ENCODE measurements at places on chromosomes 6 and 20.

DNA sequence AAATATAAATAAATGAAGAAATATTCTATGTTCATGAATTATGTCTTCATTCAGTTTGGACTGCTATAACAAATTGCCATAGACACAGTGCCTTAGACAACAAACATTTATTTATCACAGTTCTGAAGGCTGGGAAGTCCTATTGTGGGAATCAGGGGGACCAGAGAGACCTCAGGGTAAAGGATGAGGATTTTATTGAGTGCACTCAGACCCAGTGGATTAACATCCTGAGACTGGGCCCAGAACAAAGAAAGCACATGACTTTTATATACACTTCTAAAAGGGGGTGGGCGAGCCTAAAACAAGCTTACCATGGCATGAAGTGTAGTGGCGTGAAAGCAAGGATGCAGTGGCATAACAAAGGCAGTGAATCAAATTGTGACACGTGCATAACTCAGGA lies 26.9 kb upstream of the CBLN4 start:
- peak; percentile 0 for DNase-seq

GRCh38 chr6:168368936-168369335 lies 49.4 kb upstream of the DACT2 start:
- no peak for DNase-seq

GRCh38 chr6:106125925-106126435 lies 39.8 kb downstream of the PRDM1 start:
- no peak for DNase-seq

- DNase-seq = peak; percentile 59
Measured at GRCh38 chr6:130453230-130453629, 87.4 kb downstream of the TMEM200A start.

DNA sequence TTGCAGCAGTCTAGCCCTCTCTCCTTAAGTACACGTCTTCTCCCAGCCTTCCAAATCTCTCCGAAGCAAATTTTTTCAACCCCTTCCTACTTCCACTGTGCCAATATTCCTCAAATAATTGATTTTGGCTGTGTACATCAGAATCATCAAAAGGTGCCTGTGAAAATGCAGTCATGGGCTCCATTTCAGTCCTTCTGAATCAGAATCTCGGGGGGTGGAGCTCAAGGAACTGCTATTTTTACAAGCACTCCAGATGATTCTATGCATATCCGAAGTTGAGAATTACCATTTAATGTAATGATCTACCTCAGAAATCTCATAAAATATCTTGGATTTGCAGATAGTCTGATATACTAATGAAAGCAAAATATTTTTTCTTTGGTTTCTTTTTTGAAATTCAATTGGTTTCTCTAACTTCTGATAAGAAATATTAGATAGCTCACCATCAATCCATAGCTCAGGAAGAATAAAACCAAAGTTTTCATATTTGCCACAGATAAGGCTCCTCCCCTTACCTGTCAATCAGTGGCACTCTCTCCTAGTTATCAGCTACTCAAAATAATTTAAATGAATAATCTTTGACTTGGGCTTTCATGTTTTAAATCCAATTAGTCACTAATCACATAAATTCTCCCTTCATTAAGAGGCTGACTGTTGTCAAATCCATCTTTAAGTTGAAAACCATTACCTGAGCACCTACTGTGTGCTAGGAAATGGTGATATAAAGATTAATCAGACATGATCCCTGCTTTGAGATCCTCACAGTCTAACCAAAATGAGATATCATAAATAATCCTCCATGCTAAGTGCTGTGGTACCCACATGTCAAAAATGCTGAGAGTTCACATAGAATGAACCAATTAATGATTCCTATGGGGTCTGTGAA lies 36.4 kb upstream of the STXBP5 start:
- DNase-seq = no peak

- no peak for DNase-seq
Measured at GRCh38 chr6:111266276-111266675, 179.0 kb downstream of the SLC16A10 start.

- no peak for DNase-seq
Measured at GRCh38 chr6:76418560-76419223, 346.2 kb upstream of the IMPG1 start.

- DNase-seq = no peak
Measured at GRCh38 chr6:116929825-116930224, 52.8 kb downstream of the RFX6 start.

GRCh38 chr20:49813305-49813974 lies 812 bp downstream of the SLC9A8 start:
- no peak for DNase-seq

DNA sequence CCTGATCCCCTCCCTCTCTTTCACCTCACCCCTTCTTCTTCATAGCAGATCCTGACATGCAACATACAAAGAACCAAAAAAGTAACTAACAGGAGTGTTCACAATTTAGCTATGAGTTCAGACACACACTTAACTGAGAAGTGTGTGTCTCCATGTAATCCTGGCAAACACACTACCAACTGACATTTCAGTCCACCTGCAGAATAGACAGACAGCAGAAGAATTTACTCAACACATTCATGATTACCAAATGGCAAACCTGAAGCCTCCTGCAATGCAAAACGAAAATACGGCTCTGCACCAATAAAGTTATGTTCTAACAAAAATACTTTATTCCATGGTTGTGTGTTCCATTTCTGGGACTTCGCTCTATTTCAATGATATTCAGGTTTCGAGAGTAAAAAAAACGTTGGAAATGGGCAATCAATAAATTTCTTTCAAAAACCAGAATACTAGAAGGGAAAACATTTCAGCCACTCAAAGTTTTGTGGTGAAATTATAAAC lies 2.6 kb downstream of the BACH2 start:
- no peak for DNase-seq

DNA sequence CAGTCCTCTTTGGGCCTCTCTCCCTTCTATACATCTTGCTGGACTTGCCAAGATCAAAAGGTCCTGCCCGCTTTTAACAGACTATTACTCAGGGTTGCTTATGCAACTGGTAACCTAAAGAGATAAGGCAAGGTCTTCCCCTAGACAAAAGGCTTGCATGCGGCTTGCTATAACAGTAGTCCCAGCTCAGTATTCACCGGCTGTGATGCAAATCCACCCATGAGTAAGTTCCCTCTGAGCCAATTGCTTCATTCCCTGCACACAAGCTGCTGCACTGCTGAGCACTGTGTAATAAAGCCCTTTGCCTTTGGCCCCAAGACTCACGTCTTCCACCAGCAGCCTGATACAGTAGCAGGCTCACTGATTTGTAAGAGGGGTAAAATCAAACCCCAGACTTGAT lies 363.8 kb downstream of the PRKN start:
- no peak for DNase-seq

DNA sequence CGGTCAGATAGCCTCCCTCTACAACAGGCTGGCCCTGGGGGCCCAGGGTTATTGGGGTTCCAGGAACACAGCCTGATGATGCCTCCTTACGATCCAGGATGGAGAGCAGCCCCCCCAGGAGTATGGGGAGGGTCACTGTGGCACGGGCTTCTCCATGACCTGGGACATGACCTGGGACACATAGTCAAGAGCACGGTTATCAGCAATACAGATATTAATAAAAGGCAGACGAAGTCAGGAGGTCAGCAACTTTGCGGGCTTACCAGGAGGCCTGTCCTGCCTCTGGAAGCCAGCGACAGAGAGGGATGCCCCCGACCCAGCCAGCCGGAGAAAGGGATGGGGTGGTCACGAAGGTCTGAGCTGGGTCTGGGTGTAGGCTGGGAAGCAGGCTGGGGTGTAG lies 795 bp downstream of the MMP24OS start:
- DNase-seq = no peak

- DNase-seq = no peak
Measured at GRCh38 chr6:164401871-164402270, 907.5 kb downstream of the C6orf118 start.

DNA sequence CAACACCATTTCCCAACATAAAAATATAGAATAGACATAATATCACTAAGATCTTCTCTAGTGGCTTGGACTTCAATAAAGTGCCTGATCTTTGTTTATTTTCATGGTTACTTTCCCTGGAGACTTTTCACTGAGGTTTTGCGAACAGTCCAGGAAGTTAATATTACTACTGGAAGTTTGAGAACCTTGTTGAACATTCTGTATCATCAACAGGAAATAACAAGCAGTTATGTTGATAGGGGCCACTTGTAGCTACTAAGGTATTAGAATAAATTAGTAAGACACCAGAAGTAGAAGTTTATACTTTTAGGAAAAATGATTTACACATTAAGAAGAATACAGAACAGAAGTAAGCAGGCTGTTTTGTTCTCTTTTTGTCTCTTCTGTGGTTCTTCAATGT lies 180.2 kb downstream of the TFAP2B start:
- DNase-seq = no peak

DNA sequence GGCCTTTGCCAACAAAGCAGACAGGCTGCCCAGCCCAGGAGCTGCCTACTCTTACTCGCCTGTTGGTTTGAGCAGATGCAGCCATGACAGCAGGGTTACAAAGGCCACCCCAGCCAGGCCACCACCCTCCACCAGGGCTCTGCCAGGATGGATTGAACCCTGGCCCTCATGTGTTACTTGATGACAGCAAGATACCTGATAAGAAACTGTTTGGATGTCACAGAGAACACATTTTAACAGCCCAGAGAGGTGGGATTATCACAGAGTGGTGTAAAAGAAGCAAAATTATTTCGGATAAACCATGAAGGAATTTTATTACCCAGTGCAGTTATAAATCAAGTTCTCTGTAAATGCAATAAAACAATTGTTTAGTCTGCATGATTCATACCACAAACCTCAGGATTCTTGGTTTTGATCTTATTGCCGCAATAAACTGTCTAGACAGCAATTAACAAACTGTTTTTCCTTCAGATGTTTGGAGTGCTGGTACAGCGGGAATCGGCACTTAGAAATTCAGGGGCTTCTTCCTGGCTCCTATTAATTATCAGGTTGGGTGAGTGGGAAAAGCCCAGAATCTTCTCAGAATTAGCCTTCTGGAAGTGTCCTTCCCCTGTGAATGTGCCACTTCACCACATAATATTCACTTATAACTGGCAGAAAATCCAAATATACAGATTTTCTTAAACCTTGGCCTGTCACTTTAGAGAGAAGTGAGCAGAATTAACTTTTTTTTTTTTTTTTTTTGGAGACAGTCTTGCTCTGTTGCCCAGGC lies 58.0 kb upstream of the SALL4 start:
- no peak for DNase-seq

GRCh38 chr6:52594221-52594620 lies 17.4 kb upstream of the TRAM2 start:
- DNase-seq = no peak

DNA sequence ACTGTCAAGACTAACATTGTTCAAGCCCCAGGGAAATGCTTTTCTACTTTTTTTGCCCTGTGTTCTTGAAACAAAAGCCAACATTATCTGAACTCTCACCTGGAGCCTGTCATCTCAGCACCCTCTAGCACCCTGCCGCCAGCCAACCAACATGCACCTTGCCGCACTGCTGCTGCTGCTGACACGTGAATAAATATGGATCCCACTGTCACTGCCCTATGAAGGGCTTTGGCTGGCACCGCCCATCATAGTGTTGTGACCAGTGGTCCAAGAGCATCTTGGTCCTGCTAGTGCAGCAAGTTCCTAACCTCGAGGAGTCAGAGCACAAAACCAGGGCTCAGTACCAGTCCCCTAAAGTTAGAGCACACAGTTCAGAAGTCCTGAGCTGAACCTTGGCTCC lies 41.6 kb downstream of the CENPW start:
- no peak for DNase-seq

DNA sequence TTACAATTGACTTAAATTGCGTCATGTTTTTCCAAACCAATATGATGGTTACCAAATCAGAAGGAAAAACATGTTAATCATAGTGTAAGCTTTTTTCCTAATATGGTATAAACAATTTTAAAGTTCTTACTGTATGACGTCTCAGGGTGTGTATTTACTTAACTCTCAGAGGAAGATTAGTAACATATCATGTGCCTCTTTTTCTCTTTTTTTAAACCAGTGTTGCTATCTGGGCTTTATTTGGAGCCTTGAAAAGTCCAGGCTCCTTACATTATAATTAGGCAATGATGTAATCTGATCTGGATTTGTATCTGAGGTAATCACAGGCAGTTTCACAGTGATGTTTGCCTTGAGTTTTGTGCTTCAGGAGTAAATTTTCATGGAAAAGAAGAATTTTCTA lies 20.4 kb upstream of the RAB23 start:
- no peak for DNase-seq

- DNase-seq = no peak
Measured at GRCh38 chr6:142929751-142930358, 15.1 kb downstream of the HIVEP2 start.

DNA sequence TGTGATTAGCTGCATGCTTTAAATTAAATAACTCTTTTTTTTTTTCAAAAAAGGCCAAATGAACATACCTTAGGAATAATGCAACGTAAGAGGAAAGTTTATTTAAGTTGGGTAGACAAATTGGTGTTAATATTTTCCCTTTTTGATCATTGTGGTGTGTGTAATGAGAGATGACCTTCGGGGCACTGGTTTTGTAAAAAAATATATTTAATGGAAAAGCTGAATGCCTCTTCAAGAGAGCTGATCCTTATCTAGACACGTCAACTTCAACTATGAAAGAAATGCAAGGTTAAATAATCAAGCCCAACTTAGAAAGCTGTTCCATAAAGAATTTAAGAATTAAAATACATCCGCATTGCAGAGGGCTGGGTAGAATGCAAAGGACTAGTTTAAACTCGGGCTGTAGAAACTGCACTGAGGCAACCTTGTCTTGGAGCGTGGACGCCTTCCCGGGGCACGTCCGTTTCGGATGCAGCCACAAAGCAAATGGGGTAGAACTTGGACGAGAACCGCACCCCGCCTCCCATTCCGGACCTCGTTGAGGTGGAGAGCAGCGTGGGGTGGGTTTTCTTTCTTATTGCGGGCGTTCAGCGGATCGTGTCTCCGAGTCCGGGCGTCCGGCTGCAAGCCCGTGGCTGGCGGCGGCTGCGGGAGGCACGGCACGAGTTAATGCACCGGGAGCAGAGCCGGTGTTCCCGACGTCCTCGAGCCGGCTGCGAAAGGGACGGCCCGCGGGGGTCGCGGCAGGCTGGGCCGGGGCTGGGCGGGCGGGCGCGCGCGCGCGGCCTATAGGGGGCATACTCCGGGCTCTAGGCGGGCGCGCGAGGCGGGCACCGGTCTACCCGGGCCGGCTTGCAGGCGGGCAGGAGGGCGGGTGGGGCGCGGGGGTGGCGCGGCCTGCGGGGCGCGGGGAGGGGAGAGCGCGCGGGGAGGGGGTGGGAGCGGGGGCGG lies 1.9 kb downstream of the JARID2 start:
- peak; percentile 36 for DNase-seq

- no peak for DNase-seq
Measured at GRCh38 chr20:45993197-45993951, 15.3 kb upstream of the MMP9 start.

DNA sequence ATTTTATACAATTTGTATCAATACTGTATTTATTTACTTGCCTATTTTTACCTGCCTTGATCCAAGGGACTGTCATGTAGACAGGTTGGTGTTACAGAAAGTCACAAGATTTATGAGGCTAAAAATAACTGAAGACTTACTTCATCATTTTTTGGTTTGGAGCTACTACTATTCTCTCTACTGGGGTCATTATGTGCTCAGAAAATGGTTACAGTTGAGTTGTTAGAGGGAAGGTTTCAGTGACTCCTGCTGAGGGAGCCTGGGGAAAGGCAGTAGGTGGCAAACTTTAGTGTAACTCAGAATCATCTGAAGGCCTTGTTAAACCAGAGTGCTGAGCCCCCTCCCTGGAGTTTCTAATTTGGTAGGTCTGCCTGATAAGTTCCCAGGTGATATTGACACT lies 118.8 kb downstream of the TINAG start:
- no peak for DNase-seq

GRCh38 chr6:111709201-111709600 lies 103.5 kb upstream of the TRAF3IP2 start:
- DNase-seq = no peak

Measured in CD4-positive, alpha-beta T cell treated with Interleukin-10 for 1 hour (primary cell).